ENCODE measurements at places on chromosomes 5 and 9.

GRCh38 chr9:121887553-121888437 is 205.3 kb downstream of the TTLL11 start:
- DNase-seq, result no peak

GRCh38 chr5:84693256-84693655 is 308.6 kb upstream of the EDIL3 start:
- DNase-seq, result no peak

GRCh38 chr9:93460689-93461413 is 7.5 kb upstream of the FAM120AOS start:
- no peak for DNase-seq

GRCh38 chr9:107216329-107216728 is 66.8 kb upstream of the RAD23B start:
- no peak for DNase-seq

GRCh38 chr5:149679876-149680809 is 50.0 kb upstream of the PPARGC1B start:
- DNase-seq, result no peak

- no peak for DNase-seq
Measured at GRCh38 chr9:119810645-119811429, 441.6 kb upstream of the BRINP1 start.

GRCh38 chr5:95928724-95929253 is 32.9 kb downstream of the ELL2 start:
- DNase-seq, result no peak

- no peak for DNase-seq
Measured at GRCh38 chr5:148909766-148910165, 83.4 kb downstream of the ADRB2 start.

DNA sequence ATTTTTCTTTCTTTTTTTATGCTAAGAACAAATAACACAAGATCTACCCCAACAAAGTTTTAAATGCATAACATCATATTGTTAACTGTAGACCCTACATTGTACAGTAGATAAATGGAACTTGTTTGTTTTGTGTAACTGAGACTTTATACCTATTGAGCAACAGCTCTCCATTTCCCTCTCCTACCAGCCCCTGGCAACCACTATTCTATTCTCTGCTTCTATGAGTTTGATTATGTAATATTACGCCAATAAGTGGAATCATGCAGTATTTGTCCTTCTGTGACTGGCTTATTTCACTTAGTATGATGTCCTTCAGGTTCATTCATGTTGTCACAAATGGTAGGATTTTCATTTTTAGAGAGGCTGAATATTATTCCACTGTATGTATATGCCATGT is 308.2 kb upstream of the PRR16 start:
- DNase-seq, result no peak

- no peak for DNase-seq
Measured at GRCh38 chr5:3249401-3249800, 346.2 kb upstream of the IRX1 start.

DNA sequence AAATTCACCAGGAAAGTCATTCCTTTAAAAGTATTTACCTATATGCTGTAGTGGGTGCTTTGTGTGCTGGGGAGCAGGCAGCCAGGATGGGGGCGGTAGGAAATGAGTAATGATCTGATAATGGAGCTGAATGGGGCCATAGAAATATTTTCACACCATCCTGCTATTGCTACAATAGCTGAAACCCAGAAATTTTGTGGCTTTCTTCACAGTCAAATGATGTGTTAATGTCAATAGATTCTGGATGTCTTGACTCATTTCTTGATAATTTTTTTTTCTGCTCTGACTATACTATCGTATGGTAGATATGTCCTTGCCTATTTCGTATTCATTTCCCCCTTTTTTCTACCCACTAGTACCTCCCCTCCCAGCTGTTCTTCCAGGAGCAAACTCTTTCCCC is 59.5 kb downstream of the RORB start:
- no peak for DNase-seq

DNA sequence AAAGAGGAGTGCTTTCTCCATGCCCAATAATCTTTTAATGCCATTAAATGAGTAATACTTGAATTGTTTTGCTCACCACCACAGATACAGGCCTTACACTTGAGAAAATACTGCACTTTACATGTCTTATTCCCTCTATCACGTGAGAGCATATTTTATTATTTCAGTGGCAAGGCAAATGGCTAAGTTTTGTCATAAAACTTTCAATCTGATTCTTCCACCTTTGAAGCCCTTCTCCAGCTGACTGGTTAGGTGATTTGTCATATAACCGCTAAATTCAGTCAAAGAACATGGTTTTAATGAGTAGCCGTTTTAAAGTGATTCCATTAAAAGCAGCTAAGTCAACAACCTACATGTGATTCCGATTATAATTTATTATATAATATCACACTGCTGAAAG is 43.8 kb downstream of the FAT2 start:
- DNase-seq, result no peak

GRCh38 chr5:72353046-72353445 is 32.9 kb downstream of the PTCD2 start:
- no peak for DNase-seq

DNA sequence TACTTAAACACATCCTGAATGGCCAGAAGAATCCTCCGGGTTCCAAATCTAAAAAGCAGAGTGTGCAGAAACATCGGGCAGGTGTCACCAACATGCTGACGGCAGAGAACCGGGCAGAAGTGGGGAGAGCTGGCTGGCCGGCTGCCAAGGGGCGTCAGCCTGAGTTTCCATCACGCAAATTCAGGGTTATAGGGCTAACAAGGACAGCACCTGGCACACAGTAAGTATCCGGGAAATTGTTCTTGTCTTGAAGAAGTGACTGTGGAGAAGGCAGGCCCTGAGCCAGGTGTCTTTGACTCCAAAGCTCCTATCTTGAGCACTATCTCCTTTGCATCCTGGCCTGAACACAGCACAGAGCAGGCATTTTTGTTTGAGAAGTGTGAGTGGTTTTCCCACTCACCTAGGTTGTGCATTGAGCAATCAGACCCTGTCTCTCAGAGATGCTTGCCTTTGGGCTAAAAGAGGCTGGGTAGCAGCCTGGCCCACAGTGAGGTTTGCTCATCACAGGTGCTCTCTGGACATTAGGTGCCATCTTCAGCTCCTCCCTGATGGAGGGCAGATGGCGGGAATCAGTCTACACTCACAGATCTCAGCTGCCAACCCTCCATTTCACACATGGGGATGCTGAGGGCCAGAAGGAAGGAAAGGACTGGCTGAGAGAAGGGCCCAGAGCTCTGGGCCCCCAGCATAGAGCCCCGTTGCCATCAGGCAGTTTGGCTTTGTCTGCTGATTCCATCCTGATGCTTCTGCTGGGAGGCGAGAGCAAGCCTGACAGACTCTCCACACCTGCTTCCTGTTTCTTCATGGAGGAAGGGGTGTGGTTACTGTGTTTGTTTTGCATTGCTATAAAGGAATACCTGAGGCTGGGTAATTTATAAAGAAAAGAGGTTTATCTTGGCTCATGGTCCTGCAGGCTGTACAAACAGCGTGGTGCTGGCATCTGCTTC is 52.8 kb downstream of the WHRN start:
- no peak for DNase-seq

DNA sequence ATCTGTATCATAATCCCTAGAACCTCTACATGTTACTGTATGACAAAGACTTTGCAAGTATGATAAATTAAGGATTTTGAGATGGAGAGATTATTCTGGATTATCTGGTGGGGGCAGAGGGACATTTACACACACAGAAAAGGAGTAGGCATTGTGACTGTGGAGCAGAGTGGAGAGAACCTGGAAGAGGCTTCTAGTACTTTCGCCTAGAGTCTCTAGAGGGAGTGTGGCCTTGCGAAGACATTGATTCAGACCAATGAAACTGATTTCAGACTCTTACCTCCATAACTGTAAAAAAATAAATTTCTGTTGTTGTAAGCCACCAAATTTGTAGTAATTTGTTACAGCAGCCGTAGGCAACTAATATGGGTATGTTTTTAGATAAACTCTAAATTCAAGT is 45.9 kb downstream of the CSNK1G3 start:
- no peak for DNase-seq

- no peak for DNase-seq
Measured at GRCh38 chr5:93193431-93194347, 387.3 kb downstream of the NR2F1-AS1 start.

DNA sequence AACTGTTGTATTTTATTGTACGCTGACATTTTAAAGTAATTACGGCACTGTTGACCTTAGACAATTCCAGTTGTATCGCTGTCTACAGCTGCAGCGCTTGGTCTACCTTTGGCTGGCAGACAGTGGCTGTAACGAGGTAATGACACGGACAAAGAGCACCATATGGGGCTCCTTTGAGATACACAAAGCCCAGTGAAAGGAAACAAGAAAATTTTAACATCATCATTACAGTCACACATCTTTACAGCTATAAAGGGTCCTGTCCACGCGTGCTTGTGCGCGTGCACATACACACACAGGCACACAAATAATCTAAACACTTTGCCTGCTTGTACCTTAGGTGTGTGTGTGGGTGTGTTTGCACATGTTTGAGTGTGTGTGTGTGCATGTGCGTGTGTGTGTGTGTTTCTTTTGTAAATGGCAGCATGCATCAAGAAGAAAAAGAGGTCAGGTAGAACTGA is 946.0 kb downstream of the NR2F1-AS1 start:
- DNase-seq, result no peak

GRCh38 chr5:118434522-118434921 is 553.8 kb downstream of the DTWD2 start:
- DNase-seq, result no peak

DNA sequence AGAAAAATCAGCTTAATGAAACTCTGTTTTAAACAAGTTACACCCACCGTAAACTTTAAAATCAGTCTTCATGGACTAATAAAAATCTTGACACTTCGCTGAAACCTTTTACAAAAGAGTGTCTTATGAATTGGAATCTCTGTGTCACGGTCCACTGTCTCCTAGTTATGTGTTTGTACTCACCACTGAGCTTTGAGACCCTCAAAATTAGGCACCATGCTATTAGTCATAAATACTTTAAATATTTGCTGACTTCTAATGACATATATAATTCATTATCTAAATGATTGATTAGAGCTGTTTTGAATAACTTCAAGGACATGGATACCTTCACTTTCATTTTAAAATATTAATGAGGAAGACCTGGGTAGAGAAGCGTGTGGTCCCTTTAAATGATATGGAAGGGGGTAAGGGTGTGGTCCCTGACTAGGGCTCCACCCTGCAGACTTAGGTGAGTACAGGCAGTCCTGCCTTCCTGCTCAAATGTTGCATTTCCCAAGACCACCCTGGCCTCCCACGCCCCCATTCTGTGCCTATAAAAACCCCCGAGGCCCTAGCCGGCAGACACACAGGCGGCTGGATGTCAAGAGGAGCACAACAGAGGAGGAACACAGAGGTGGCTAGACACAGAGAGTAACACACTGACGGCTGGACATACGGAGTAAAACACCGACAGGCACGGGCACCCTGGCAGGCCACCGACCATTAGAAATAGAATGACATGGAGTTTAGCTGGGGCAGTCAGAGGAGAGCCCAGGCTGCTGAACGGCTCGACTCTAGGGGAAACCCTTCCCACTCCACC is 179.0 kb upstream of the CDH9 start:
- DNase-seq, result no peak

DNA sequence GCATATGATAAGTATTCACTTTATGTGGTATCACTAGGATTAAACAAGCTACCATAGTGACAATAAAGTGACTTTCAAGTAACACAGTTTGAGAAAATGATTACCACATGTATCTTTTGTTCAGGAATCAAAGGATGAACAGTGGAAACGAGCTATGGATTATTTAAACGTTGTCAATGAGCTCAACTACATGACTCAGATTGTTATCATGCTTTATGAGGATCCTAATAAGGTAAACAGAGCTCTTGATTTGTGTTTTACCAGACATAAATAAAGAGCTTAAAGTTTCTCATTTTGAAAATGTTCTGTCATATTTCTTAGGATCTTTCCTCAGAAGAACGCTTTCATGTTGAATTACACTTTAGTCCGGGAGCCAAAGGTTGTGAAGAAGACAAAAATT is 57.4 kb downstream of the PPIP5K2 start:
- no peak for DNase-seq

GRCh38 chr5:54438620-54439389 is 16.7 kb upstream of the HSPB3 start:
- no peak for DNase-seq

GRCh38 chr5:142046191-142046590 is 33.4 kb upstream of the GNPDA1 start:
- no peak for DNase-seq

DNA sequence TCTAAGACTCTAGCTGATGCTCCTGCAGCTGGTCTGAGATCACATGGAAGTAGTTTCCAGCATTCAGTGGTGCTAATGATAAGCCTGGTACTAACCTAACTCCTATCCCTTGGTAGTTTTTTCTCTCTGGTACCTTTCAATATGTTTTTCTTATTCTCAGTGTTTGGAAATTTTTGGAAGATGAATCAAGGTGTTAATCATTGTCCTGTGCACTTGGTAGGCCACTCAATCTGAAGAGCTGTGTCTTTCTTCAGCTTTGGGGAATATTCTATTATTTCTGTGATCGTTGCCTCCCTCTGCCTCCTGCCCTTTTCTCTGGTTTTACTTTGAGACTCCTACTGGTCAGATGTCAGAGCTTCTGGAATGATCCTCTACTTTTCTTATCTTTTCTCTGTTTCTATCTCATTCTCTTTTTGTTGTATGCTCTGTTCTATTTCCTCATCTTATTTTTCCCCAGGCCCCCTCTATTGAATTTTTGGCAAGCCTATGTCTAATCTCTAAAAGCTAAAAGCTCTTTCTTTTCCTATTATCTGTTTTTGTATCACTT is 136.8 kb downstream of the APBA1 start:
- no peak for DNase-seq

DNA sequence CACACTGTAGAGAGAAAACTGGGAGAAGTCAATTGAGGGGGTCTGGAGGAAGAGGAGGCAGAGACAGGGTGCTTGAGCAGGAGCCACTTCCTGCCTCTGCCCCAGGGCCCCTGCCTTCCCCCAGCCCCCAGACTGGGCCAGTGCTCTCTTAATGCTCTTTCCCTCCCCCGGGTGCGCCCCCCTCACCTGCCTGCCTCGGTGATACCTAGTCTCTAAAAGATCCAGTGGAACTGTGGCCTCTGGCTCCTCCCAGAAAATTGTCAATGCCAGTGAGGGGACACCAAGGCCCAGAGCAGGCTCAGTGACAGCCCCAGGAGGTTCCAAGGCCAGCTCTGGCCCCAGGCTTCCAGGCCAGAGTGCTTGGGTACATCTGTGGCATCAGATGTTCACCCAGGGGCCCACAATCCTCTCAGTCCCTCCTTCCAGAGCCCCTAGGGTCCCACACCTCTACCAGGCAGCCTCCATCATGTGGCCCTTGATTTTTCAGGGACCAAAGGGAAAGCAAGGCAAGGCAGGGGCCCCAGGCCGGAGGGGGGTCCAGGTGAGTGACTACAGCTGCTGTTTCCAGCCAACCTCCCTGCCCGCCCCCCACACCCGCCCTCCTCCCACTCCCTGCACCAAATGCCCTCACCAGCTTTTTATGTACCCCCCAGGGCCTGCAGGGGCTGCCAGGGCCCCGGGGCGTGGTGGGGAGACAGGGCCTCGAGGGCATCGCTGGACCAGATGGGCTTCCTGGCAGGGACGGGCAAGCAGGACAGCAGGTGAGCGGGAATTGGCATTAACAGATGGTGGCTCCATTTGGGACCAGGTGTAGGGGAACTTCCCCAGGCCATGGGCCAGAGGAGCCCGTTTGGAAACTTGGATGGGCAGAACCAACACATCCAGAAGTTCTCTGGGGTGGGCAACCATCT is 33.1 kb upstream of the ORM1 start:
- DNase-seq, result no peak

GRCh38 chr9:5593904-5594303 is 35.0 kb upstream of the RIC1 start:
- no peak for DNase-seq

Data from stimulated activated CD4-positive, alpha-beta T cell treated with anti-CD3 and anti-CD28 coated beads, Interleukin-1b, Interleukin-23, amount 100 ng/mL, for 4 hours (primary cell).